Esophagus squamous epithelium (tissue), 5 donors: ENCODE measurements at places on chromosomes 1 and 21. TPM values are rescaled to one million over a fixed set of nuclear protein-coding genes. Genes with fewer than 3 reads are reported as not detected.

The HES4 gene
- total RNA-seq, result 15.1 TPM

DNA sequence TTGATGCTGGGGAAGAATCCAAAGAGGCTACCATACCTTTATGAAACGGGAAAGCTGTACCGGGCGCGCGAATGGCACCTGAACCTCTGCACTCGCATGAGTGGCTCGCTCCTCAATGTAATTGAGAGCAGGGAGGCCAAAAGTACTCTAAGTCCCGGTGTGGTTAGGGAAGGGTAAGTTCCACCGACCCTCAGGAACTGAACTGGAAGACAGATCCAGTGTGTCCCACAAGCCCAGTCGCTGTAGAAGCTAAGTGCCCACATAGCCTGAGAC, 1.0 kb downstream of the GATAD2B start:
- DNase-seq, result no peak

The ETV3L gene
- total RNA-seq, result not detected

The LRRC38 gene
- 0.19 TPM for total RNA-seq

DNA sequence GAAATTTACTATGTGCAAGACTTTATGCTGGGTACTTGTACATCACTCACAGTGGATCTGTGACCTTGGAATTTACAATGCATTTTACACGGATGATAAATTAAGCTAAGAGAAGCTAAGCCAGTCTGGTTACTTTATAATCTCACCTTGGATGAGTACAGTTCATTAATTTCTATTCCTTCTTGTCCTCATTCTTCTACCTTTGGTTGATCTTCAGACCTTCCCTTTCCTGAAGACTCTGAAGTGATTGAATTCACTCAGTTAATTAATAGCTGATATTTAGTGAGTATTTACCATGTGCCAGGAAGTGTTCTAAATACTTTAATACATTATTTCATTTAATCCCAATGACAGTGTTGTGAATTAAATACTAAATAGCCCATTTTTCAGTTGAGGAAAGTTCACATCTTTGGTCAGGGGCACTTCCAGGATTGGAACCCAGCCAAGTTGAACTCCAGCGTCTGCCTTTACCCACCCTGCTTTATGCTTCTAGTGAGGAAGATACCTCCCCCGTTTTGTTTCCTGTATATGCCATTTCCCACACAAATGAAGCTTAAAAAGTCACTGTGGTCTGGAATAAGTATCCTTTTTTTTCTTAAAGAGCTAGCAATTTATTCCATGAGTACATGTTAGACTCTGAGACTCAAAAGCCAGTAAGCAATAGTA, 146.6 kb downstream of the TLR5 start:
- no peak for DNase-seq

- DNase-seq, result no peak
These were observed 125.8 kb downstream of the ST6GALNAC5 start for GRCh38 chr1:76993036-76993435.

The BRDT gene
- not detected for total RNA-seq

- DNase-seq, result no peak
These were observed 70.3 kb downstream of the SYF2 start for GRCh38 chr1:25161981-25162380.

DNA sequence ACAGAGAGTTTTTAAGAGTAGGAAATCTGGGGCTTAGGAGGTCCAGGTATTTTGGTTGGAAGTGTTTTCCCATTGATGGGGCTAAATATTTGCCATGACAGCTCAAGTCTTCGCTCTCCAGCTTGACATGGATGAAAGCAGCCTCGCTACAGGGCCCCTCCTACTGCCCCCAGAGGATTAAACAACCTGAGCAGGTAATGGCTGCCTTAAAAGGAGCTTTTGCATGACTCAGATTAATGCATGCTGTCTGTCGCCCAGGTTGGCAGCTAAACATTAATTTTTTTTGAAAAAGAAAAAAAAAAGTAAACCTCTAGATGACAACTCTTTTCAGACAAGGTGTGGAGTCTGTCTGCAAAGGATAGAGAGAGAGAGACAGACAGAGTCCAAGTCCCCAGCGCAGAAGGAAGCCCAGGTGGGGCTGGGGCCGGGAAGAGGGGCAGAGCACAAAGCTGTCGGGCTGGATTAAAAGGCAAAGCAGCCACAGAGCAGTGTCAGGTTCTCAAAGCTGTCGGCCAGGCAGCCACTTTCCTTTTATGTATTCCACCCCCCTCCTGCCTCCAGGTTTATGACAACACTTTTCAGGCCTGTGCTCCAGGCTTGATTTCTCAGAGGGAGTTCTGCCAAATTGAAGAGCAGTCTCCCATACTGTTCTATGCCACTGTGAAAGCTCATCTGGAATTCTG, 127.9 kb downstream of the CLIC6 start:
- no peak for DNase-seq

GRCh38 chr21:42537106-42537742, 23.6 kb downstream of the SLC37A1 start:
- DNase-seq, result no peak

The CLCA1 gene
- total RNA-seq, result not detected

The RASAL2 gene
- total RNA-seq, result 26.1 TPM

- DNase-seq, result no peak
These were observed 128.1 kb downstream of the HHAT start for GRCh38 chr1:210456731-210457255.

- DNase-seq, result no peak
These were observed 1.1 kb upstream of the MTMR11 start for GRCh38 chr1:149937759-149938158.

The PYHIN1 gene
- 1.7 TPM for total RNA-seq

The SLAMF6 gene
- total RNA-seq, result 1.2 TPM

The RGS13 gene
- total RNA-seq, result 2.9 TPM

The ABCA4 gene
- 0.57 TPM for total RNA-seq
